ENCODE measurements at places on chromosomes 7 and 10.
A peak's percentile ranks its signal among the peaks of the same experiment; 100 is the strongest.

GRCh38 chr10:25117757-25118156 is 57.0 kb upstream of the GPR158 start:
- DNase-seq = no peak

DNA sequence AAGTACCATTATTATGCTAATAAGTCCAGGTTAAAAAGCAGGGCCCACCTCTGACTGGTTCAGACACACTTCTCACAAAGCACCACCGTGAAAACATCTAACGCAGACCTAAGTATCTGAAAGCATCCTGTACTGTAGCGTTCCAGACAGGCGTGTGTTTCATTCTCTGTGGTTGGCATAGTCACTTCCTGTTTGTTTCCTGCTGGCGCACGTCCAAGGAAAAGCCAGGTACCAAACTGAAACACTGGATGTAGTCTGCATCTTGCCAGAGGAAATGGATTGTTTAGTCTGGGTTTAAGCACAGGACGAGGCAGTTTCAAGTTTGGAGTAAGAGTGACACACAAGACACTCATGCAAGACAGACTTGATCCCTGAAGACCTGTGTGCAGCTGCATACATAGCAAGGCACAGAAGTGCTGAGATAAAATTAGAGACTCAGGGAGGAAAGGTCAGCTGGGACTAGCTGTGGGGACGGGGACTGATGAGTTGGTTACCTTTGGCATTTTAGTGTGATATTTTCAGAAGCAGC is 23.3 kb downstream of the BPGM start:
- DNase-seq = peak; percentile 76

- DNase-seq = no peak
These were observed 18.6 kb downstream of the NSMCE4A start for GRCh38 chr10:121956111-121957061.

DNA sequence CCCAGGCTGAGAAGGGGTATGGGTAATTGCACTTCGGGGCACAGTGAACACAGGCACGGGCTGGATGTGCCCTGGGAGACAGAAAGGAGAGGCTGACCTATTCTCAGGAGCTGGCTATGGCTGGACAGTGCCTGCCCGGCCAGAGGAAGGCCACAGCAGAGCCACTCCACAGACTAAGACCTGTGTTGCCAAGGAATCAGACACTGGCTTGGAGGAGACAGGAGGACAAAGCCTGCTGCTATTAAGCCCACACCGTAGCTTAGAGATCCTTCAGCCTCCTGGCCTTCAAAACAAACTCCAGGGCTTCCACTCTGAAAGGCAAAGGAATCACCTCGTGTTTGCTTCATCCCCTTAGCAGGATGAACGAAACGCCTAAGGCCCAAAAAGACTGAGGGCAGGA is 82.2 kb downstream of the ALOX5 start:
- DNase-seq = no peak

DNA sequence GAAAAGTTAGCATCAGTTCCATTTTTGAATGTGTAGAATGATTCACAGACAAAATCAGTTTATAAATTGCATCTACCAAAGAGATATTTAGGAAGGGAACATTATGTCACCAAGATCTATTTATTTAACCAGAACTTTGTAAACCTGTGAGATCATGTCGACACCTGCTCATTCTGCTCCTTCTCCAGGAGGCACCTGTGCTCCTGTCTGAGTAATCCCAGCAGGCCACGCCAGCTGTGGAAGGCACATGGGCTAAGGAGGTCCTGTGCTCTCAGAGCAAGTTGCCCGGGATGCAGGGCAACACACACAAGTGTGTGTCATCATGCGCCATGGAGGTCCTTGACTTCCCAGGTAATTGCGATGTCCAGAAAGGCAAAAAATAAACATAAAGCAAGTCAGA is 45.5 kb upstream of the ADARB2 start:
- no peak for DNase-seq

DNA sequence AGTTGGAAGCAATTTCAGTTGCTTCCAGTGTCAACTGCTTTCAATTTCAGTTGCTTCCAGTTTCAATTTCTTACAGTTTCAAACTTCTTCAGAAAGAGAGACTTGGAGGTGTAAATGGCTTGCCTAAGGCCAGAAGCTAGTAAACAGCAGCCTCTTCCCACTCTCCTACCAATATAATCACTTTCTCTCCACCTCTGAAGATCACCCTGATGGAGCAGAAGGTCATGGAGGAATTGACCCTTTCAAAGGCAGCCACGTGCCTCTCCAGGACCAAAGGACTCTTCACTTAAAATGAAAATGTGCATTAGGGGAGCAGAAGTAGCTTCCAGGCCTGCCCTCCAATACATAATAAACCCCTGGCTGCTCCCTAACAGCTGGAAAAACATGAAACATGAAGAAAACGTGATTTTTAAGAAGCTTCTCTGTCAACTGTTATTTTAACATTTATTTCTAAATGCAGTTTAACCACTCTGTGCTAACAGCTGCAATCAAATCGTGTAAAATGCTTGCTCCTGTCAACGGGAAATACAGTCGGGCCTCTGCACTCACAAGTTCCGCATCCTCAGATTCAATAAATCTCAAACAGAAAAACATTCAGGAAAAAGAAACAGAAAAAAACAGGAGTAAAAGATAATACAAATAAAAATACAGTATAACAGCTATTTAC is 1020.6 kb downstream of the XPNPEP1 start:
- no peak for DNase-seq

- no peak for DNase-seq
These were observed 444.6 kb downstream of the HTR7 start for GRCh38 chr10:90413196-90413595.

DNA sequence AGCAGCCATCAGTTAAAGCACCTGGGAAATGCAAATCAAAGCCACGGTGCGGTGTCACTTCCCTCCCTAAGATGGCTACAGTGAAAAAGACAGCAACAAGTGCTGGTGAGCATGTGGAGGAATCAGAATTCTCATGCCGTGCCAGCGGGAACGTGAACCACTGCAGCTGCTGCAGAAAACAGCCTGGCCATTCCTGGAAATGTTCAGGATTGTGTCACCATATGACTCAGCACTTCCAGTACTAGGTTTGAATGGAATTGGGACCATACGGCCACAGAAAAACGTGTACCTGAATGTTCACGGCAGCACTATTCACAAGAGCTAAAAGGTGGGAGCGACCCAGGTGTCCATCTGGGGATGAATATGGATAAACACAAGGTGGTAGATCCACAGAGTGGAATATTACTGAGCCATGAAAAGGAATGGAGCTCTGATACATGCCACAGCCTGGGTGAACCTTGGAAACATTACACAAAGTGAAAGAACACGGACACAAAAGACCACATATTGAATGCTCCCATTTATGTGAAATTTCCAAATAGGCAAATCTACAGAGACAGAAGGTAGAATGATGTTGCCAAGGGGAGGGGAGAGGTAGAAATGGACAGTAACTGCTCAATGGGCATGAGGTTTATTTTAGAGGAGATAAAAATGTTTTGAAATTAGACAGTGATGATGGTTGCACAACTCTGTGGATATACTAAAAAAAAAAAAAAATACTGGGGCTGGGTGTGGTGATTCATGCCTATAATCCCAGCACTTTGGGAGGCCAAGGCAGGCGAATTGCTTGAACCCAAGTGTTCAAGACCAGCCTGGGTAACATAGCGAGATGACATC is 61.6 kb downstream of the MICALL2 start:
- DNase-seq = no peak

- no peak for DNase-seq
These were observed 338.8 kb downstream of the ELMO1 start for GRCh38 chr7:37109843-37110242.

DNA sequence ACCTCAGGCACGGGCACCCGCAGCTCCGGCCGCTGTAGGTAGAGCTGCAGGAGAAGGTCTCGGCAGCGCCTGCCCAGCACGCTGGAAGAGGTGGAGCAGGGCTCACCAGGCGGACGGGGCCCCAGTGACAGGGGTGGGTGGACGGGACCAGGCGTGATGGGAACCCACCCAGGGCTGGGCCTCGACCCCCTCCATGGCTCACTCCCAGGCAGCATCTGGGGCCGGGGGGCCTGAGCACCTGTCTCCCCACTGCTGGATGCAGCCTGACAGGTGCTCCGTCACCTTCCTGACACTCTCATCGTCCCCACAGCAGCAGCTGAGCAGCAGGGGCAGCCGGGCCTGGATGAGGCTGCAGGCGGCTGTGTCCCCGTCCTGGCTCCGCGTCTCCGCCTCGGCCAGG is 16.7 kb upstream of the MICALL2 start:
- no peak for DNase-seq

GRCh38 chr10:14185316-14186045 is 145.2 kb downstream of the FRMD4A start:
- peak; percentile 78 for DNase-seq

GRCh38 chr7:32068411-32069101 is 1.7 kb downstream of the PDE1C start:
- DNase-seq = no peak

GRCh38 chr7:132152131-132152889 is 424.0 kb downstream of the PLXNA4 start:
- no peak for DNase-seq

- no peak for DNase-seq
These were observed 2.0 kb downstream of the HPSE2 start for GRCh38 chr10:99233689-99234037.

DNA sequence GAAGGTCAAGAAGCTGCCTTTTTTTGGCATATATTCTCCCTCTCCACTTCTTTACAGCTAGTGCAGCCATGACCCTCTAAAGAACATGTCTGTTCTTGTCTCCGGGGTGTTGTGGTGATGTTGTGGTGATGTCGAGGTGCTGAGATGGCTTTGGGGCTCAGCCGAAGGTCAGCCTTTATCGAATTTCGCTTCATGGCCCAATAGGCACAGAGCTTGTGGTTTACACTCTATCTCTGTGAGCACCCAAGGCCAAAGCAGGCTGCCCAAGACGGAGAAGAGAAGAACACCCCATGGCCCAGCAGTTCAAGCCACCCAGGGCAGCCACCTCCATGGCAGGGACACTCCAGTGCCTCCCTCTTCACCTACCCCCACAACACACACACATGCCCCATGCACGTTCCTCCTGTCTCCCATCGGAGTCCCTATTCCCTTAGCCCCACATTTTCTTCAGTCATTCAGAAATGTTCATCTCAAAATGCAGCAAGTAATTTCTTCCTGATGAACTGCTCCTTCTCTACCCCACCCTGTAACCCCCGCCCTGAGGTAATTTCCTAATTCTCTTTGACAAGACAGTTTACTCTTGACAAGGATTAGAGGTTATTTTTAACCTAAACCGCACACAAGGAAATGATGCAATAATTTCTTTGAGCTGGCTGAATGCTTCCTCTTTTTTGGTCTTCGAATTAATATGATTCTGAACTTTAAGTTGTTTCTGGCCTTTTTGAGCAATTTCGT is 18.6 kb upstream of the ADRB1 start:
- DNase-seq = no peak

GRCh38 chr10:75718991-75719390 is 287.6 kb downstream of the LRMDA start:
- DNase-seq = no peak

Data from astrocyte of the cerebellum (primary cell).